NCI-H1694 (cell line): ENCODE measurements at places on chromosomes 4 and X.

GRCh38 chr4:123083646-123084045 lies 161.2 kb upstream of the NUDT6 start:
- DNase-seq, result no peak

- DNase-seq, result no peak
Observed at GRCh38 chr4:25993395-25994185, 79.6 kb downstream of the SMIM20 start.

- DNase-seq, result no peak
Observed at GRCh38 chrX:79035421-79035820, 90.2 kb downstream of the P2RY10 start.

GRCh38 chr4:82733636-82734035 lies 65.0 kb downstream of the SCD5 start:
- DNase-seq, result no peak

DNA sequence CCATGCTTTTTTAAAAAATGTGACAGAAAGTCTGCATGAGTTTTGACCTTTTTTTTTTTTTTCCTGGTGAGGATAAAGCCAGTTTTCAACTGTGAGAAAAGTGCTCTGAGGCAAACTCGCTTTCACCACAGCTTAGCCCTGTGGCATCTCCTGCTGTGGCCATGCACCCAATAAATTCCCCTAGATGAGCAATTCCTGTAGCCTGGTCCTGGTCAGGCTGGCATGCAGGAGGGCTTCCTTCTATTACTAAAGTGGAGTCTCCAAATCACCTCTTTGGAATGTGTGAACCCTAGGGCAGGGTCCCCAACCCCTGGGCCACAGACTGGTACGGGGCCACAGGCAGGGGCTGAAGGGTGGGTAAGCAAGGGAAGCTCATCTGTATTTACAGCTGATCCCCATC lies 265.4 kb downstream of the RAPGEF2 start:
- DNase-seq, result no peak

DNA sequence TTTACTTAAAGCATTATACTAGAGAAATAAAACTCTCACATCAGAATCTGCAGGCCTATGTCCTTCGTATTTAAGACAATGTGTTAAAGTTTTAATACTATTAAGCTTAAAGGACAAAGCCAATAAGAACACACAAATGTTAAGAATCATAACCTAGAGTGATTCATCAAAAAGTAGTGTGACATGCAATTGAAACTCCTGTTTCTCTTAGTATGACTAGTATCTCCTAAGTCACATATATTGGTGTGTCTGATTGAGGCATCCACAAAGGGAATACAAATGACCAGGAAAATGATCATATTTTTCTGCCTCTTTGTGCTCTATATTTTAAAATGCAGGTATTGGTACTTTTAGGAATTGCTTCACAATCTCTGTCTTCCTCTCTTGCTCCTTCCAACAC lies 23.8 kb downstream of the GPRASP3 start:
- DNase-seq, result no peak
